Activated CD8-positive, alpha-beta memory T cell treated with anti-CD3 and anti-CD28 coated beads for 1 hour (primary cell): ENCODE measurements at places on chromosomes 6 and 20.

DNA sequence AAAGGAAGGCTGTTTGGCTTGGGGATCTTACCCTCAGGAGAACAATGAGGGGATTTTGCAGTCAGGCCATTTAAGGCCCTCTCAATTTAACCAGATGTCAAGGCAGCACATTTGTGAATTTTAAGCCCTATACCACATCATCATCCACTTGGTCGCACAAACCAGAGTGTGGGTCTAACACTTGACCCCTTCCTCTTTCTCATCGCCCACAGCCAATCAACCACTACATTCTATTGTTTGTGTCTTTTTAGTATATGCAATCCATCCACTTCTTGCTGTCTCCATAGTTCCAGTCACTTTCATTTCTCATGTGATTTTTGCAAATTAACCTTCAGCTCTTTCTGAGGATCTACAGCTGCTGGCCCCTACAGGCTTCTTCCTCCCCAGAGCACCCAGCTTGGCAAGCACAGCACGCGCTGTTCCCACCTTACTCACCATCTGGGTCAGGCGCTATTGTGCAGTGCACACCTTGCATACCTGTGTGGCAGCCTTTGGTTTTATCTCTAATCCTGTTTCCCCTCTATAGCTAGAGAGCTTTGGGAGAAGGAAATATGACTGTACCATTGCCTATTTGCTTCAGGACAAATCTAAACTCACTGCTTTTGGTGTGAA lies 32.3 kb upstream of the CD83 start:
- DNase-seq, result no peak

GRCh38 chr6:11271228-11272020 lies 39.0 kb upstream of the NEDD9 start:
- no peak for DNase-seq

DNA sequence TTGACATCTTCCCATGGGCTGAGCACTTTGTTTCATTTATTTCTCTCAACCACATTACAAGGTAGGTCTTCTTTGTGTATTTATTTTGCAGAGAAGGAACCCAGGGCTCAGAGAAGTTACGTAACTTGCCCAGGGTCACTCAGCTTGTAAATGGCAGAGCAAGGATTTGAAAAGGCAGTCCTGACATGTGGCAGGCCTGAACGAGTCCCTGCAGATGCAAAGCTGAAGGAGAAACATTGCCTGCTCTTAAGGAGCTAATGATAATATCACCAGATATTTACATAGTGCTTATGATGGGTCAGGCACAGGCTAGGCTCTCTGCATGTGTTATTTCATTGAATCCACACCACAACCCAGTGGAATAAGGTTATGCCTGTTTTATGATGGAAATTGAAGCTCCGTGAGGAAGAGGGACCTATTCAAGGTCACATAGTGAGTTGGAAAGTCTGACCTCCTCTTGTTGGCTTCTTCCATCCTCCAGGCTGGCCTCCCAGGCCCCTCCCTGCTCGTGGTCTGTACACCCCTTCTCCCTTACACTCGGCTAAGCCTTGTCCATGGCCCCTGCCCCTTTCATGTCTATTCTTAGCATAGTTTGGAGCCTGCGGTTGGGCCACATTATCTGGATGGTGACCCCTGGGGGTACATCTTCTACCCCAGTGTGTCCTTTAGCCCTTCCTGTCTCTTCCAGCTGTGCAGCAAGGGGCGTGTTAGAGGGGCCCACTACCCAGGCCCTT lies 12.5 kb downstream of the MYH7B start:
- no peak for DNase-seq

GRCh38 chr6:166763606-166764472 lies 136.8 kb upstream of the RPS6KA2 start:
- DNase-seq, result no peak

- DNase-seq, result no peak
These were observed 239.2 kb upstream of the FKBP1C start for GRCh38 chr6:62971976-62972658.

DNA sequence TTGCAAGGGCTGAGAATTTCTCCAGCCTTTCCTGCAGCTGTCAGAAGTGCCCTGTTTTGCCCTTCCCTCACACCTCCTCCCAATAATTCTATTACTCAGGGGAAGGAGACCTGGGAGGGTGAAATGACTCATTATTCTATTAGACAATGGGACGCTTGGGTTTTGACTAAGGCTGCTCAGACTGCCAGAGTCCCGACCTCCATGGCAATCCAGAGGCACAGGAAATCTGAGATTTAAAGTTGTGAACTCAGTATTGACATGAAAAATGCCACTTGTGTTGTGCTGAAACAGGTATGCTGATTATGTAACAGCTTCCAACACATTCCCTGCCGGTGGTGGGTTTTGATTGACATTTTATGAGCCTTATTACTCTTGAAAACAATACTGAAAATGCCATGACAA lies 625.9 kb upstream of the FLRT3 start:
- DNase-seq, result no peak

GRCh38 chr6:112443179-112444065 lies 96.3 kb downstream of the RFPL4B start:
- DNase-seq, result no peak

GRCh38 chr20:48329676-48330664 lies 497.8 kb downstream of the PREX1 start:
- DNase-seq, result no peak

GRCh38 chr6:20284672-20285071 lies 72.4 kb upstream of the MBOAT1 start:
- no peak for DNase-seq

- DNase-seq, result peak; percentile 17
These were observed 26.0 kb downstream of the PTGIS start for GRCh38 chr20:49541733-49542513.

- no peak for DNase-seq
These were observed 23.8 kb downstream of the SAYSD1 start for GRCh38 chr6:39091220-39091619.

GRCh38 chr6:44735630-44735963 lies 348.1 kb downstream of the CDC5L start:
- no peak for DNase-seq

GRCh38 chr6:134152767-134153485 lies 100.5 kb upstream of the SLC2A12 start:
- no peak for DNase-seq

DNA sequence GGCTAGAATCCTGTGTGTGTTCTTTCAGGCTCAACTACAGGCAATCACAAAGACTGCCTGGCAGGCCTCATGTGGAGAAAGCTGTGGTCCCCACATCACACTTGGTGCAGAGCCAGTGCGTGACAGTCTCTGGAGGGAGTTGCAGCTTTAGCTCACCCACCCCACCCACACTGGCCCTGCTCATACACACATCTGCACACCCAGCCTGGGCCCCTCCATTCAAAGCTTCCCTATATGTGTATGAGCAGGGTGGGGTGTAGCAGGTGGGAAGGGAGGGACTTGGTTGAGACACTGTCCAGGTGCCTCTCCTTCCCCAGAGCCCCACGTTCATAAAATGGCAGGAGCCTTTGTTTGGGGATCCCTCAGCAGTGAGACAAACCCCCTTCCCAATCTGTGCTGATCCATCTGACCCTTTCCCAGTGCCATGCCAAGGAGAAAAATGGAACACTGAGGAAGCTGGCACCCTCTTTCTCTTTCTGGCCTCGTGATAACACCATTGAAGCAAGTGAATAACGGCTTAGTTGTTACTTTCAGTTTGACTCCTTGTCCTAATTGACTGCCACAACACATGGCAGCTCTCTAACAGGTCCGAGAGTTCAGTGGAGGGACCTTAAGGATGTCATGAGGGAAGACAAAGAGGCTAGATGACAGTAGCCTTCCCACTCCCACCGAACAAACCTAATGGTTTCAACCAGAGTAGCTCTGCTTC lies 53.8 kb upstream of the NRSN1 start:
- no peak for DNase-seq

- DNase-seq, result no peak
These were observed 489.5 kb upstream of the CITED2 start for GRCh38 chr6:139863964-139864363.

DNA sequence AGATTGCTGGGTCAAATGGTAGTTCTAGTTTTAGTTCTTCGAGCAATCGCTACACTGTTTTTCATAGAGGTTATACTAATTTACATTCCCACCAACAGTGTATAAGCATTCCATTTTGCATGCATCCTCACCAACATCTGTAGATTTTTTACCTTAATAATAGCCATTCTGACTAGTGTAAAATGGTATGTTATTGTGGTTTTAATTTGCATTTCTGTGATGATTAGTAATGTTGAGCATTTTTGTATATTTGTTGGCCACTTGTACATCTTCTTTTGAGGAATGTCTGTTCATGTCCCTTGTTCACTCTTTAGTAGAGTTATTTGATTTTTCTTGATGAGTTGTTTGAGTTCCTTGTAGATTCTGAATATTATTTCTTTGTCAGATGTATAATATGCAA lies 236.2 kb downstream of the GRM1 start:
- DNase-seq, result no peak

DNA sequence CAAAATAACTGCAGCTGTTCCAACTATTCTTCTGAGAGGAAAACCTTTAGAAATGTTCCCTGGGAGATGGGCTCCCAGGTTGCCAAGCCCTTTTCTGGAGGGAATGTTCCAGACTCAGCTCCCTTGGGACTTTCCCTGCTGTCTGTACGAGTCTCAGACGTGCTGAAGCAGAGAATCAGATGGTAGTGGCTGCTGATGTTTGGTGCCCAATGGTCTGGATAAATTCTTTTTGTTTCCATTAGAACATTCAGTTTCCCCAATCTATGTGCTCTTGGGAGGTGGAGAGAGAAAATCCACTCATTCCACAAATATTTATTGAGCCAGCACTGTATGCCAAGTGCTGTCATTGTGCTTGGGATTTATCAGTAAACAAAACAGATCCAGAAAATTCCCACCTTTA lies 40.0 kb downstream of the SNHG17 start:
- DNase-seq, result no peak

GRCh38 chr6:26477426-26477825 lies 19.7 kb downstream of the BTN2A1 start:
- no peak for DNase-seq

GRCh38 chr6:125747589-125748405 lies 1.6 kb upstream of the HEY2 start:
- DNase-seq, result no peak

DNA sequence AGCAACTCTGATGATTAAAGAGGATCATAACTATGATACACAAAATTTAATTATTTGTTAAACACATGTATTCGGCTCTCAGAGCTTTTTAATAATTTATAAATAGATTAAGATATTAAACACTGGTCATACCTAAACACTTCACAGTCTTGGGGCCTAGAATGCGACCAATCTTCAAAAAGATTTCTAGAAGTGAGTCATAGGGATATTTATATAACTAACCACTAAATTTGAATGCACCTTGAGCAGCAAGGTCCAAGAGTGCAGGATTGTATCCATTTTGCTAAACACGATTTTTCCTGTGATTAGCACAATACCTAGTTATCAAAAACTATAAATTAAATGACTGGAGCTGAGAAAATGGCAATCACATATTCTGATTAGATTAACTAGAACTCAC lies 709.3 kb downstream of the EPHA7 start:
- no peak for DNase-seq

GRCh38 chr6:143223895-143224294 lies 163.2 kb downstream of the AIG1 start:
- no peak for DNase-seq

GRCh38 chr20:19964289-19965265 lies 52.6 kb upstream of the NAA20 start:
- no peak for DNase-seq

DNA sequence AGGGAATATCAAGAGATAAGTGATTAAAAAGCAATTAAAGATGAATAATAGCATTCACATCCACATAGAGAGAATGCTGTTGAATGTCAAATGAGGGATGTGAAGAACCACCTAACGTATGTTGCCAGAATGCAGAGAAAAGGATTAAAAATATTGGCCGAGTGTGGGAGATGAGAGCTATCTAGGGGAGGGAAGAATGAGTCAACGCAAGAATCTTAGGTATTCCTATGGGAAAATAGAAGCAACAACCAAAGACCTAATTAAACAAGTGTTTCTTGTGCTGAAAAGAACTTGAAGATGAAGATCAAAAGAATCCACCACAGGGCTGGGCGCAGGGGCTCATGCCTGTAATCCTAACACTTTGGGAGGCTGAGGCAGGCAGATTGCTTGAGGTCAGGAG lies 12.2 kb upstream of the RSPH3 start:
- DNase-seq, result no peak

GRCh38 chr6:148324297-148324985 lies 18.2 kb upstream of the SASH1 start:
- no peak for DNase-seq

GRCh38 chr6:66179361-66179760 lies 472.3 kb upstream of the EYS start:
- no peak for DNase-seq

- no peak for DNase-seq
These were observed 329.1 kb downstream of the LAMA2 start for GRCh38 chr6:129212081-129212480.

DNA sequence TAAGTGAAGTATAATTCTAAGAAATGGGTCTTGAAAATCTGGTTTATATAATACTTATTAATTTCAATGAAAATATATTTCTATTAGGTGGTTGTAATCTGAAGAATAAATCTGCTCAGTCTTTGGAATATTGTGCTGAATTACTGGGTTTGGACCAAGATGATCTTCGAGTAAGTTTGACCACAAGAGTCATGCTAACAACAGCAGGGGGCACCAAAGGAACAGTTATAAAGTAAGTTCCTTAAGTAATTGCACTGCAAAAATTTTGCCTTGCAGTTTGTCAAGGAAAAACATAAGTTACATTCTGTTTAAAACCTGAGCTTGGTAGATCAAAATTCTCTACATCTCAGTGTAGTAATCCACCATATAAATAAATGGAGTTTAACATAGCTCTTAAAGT lies 106.0 kb downstream of the MYO6 start:
- no peak for DNase-seq

GRCh38 chr6:136037876-136038460 lies 186.5 kb downstream of the PDE7B start:
- no peak for DNase-seq

DNA sequence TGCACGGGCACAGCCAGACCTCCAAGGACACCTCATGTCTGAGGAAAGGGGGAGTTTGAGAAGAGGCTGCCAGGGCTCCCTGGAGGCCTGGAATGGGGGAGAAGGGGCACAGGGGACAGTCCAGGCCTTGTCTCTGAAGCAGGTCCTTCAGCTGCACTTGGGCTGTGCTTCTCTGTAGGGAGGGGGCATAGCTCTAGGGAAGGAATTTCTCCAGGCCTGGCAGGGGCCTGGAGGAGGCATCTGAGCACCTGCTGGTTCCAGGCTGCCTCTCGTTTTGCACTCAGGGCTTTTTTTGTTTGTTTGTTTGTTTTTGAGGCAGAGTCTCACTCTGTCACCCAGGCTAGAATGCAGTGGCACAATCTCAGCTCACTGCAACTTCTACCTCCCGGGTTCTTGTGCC lies 67.7 kb downstream of the BCAS4 start:
- DNase-seq, result no peak

- no peak for DNase-seq
These were observed 10.0 kb upstream of the NKX2-2 start for GRCh38 chr20:21523895-21524294.

GRCh38 chr6:166221040-166221439 lies 53.4 kb upstream of the TBXT start:
- DNase-seq, result no peak
